ENCODE measurements at places on chromosomes 1 and 21.

DNA sequence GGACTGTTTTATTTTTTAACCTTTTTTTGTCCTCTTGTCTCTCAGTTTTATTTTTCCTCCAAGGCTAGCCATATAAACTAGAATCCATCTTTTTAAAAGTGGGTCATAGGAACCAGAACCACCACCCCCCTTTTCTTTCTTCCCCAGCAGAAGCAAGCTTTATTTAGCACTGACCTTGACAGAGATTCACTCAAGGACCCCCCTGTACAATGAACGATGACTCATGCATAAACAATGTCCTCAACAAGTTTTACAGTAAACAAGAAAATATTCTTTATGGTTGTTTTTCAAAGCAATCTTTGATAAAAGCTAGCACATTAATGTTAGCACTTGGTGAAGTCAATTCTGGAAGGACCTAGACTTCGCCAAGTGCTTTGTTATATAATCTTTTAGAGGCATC lies 14.1 kb downstream of the PKN2 start:
- no peak for DNase-seq

- DNase-seq: no peak
Observed at GRCh38 chr21:15976807-15977206, 247.0 kb downstream of the USP25 start.

DNA sequence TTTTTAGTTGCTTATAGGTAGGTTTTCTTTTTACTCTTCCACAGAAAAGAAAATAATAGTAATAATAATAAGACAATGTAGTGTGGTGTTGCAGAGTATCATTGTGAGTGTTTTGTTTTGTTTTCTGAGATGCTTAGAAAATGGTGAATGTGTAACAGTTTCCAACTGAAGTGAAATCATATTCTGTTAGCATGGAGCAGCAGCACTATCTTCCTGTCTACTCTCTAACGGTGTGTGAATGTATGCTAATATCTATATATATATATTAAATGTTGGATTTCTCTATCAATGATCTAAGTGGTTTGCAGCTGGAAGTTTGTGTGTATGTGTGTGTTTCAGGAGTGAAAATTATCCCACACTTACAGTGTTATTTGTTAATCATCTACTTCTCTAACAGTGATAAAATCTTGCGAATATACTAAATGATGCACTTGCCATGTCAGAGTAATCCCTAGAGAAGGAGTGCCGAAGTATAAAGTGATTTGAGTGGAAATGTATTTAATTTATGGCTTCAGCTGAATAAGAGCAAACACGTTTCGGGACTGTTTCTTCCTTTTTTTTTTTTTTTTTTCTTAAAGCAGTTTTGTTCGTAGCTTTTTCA lies 377 bp downstream of the SAMD13 start:
- no peak for DNase-seq

DNA sequence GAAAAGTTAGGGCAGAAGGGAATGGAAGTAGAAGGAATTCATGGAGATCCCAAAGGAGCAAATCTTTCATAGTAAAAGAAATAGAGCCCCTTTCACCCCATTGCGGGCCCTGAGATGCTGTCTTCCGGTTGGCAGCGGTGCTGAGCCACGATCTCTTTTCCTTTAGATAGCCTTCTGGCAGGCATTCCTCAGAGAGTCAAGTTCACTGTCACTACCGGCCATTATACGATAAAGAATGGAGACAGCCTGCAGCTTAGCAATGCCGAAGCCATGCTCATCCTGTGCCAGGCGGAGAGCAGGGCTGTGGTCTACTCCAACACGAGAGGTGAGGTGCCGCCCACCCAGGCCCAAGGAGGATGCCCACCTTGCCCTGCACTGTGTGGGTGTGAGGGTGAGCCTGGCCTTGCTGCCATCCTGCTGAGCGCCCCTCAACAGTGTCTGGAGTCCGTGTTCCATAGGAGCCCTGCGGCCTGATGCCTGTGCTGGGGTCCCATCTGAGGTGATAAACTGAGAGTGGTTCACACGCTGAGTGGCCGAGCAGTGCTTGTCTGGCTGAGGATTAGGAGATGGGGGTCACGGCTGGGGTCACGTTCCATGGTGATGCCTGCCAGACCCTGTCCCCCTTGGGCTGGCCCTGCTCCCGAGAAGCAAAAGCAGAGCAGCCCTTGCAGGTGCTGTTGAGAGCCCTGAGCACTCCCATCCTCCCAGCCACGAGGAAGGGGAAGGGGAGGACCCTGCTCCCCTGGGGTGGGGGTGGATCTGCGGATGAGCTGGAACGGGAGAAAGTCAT lies 20.4 kb upstream of the PWP2 start:
- DNase-seq: no peak

GRCh38 chr1:3073489-3074296 lies 4.7 kb downstream of the PRDM16 start:
- DNase-seq: no peak

GRCh38 chr1:234561319-234561718 lies 48.7 kb downstream of the IRF2BP2 start:
- DNase-seq: no peak

DNA sequence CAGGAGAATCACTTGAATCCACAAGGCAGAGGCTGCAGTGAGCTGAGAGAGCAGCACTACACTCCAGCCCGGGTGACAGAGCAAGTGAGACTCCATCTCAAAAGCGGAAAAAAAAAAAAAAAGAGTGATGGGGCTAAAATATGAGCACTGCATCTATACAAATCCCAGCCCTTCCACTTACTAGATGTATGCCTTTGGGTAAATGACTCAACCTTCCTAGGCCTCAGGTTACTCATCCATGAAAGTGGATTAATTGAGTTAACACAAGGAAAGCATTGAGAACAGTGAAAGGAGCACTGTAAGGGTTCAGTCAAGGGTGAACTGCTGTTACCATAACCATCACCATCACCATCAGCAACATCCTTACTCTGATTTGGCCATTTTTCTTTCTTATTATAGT lies 226.4 kb upstream of the C8B start:
- no peak for DNase-seq

GRCh38 chr1:10143961-10144485 lies 66.3 kb upstream of the KIF1B start:
- DNase-seq: no peak

DNA sequence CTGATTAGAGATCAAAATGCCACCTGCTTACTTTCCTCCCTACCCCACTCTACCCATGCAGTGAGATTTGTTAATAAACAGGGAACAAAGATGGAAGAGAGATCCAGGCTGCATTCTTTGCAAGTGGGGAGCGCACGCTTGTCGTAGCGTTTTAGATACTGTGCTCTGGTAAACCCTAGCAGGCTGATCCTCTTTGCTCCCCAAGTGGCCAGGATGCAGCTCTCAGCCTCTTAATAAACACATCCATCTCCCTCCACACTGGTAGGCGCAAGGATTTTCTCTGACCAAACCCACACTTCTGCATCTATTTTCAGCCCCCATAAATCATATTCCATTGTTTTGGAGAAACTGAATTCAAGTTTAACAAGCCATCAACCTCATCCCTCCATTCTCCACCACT lies 2.9 kb downstream of the PGBD5 start:
- no peak for DNase-seq

DNA sequence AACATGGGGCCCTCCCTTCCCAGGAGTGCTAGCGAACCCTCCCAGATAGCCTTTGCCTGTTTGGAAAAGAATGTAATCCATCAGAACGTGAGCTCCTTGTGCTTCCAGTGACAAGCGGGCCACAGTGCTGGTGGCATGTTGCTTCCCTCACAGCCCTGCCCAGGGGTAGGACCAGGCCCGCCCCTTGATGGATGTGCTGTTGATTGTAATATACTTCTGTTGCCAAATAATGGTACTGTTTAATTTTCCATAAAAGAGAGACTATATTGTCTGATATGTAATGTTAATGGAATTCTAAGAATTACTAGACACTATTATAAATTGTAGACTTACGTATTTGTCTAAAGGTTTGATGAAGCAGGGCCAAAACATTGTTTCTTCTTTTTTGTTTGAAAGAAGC lies 16.4 kb downstream of the ATP5PO start:
- no peak for DNase-seq

DNA sequence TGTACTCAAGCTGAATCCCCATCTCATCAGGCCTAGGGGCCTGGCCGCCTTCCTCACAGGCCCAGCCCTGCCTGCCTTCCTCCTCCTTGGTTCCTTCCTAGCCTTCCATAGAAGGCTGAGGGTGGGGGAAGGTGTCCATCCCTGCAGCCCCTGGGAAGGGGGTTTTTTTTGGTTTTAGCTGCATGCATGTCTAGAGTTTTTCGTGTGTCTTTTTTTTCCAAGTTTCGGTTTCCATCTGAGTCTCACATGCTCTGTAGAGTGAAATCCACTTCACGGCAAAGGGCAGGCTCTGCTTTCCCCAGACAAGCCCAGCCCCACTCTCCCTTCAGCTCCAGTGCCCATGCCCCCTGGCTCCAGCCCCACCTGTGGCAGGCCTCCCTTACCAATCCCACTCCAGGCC lies 32.1 kb downstream of the GRHL3 start:
- DNase-seq: no peak

- no peak for DNase-seq
Observed at GRCh38 chr1:203331224-203331623, 19.7 kb downstream of the FMOD start.

DNA sequence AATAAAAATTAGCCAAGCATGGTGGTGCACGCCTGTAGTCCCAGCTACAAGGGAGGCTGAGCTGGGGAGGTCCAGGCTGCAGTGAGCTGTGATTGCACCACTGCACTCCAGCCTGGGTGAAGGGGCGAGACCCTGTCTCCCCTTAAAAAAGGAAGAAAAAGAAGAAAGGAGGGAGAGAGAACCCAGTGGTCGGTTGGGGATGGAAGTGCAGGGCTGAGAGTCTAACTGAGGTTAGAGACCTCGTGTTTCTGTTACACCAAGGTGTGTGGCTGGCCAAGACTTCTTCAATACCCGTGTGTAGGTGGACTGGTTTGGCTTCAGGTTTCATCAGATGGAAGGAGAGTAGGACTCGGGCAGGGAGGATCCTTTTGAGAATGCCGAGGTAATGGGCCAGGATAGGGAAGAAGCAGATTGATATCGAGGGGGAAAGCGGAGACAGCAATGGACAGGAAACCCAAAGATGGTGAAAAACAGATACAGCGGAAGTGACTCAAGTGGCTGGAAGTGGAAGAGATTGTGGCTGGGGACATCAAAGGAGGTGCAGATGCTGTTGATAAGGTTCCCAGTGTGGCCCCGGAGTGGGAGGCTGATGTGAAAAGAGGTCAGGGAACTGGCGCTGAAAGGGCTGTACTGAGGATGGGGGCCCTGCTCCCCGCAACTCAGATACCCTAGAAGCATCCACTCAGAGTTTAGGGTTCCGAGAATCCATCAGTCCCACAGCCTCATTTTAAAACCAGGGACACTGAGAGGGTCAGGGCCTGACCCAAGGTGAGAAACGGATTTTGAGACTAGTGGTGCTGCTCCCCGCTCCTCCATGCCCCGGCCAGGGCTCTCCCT lies 681 bp upstream of the UBXN10 start:
- no peak for DNase-seq

DNA sequence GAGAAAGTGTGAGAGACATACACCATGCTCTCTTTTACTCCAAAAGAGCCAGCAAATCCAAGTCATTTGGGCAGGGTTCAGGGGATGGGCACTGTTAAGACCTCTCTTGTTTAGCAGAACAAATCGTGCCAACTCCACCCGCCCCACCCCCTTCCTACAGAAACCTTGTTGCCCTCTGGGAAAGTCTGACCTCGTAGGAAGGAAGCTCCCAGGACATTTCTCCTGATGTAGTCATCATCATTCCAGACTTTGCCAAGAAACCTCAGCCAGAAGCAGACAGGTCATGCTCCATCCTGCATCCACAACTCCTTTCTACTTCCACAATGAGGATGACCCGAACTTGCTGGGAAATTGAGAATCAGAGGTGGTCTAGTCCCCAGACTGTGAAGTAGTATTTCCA lies 57.7 kb downstream of the UBE2T start:
- no peak for DNase-seq

DNA sequence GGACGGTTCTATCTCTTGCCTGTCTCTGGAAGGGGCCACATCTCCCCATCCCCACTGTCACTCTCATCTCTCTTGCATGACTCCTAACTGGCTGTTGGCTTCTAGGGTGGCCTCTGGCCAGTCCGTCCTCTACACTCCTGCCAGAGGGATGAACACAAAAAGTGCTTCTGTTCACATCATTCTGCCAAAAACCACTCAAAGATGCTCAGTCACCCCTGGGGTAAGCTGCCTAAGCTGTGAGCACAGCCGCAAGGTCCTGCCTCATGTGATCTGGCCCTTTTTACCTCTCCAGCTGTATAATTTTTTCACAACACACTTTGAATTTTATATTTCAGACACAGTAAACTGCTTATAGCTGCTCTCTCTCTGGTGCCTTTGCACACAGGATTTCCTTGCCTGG lies 97.6 kb upstream of the CD34 start:
- DNase-seq: no peak

DNA sequence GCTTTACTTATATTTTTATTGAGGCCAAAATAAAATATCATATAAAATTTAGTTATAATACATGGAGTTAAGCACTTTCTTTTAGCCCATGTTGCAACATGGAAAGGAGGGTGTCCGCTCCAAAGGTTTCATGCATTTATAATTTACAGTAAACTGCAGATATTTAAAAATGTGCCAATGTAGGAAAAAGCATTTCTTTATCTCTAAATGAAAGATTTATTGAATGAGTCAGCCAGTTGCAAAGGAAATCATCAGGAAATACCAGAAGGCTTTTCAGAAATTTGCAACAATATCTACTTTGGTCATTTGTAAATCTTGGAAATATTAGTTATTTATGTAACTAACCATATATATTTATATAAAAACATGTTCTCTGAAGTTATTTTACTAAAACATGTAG lies 12.1 kb downstream of the ATP6V1G3 start:
- DNase-seq: no peak

GRCh38 chr1:107941123-107941522 lies 23.9 kb downstream of the VAV3 start:
- DNase-seq: no peak

- DNase-seq: no peak
Observed at GRCh38 chr1:2300004-2300771, 72.1 kb downstream of the SKI start.

GRCh38 chr21:45452696-45453307 lies 47.8 kb downstream of the COL18A1 start:
- DNase-seq: no peak

DNA sequence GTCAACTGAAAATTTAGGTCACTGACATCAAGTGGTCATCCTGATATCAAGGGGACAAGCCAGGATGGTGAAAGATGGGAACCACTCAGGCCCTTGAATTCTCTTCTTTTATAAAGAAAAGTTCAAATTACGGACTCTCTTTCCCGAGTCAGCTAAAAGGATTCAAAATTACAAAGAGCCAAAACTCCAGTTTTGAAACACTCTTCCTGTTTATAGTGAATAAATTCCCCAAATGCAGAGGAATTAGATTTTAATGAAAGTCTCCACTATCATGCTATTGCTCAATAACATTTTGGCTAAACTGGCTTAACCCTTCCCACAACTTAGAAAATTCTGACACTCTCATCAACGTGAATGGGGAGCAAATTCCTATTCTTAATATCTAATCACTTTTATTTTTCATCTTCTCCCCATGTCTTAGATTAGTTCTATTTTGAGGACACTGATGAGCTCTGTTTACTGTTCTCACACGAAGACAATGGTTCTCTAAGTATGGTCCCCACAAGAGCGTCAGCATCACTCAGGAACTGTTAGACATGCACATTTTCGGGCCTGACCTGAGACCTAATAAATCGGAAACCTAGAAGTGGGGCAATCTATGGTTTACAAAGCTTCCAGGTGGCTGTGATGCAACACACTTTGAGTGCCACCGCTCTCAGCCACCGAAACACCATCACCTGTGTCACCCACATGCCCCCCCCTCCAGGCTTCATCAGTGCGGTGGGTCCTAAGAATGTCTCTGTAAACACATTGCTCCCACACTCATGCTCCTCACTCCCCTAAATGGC lies 64.4 kb upstream of the TIAM1 start:
- no peak for DNase-seq
